ENCODE measurements at places on chromosomes 6 and 20.

DNA sequence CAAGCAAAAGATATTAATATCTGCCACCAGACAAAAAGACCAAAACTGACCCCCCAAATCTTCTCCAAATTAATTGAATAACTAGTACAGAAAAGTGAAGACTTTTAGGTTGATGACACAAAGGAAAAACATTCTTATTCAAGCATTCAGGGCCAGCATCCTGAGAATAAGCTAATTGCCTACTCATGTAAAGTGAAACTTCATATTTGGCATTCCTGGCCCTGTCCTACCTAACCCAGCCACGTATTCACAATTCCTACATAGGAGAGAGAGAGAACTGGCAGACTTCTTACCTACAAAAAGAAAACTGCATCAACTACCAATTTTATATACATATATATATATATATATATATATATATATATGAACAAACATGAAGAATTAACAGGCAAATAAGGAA lies 4.9 kb upstream of the ASCC3 start:
- DNase-seq: no peak

DNA sequence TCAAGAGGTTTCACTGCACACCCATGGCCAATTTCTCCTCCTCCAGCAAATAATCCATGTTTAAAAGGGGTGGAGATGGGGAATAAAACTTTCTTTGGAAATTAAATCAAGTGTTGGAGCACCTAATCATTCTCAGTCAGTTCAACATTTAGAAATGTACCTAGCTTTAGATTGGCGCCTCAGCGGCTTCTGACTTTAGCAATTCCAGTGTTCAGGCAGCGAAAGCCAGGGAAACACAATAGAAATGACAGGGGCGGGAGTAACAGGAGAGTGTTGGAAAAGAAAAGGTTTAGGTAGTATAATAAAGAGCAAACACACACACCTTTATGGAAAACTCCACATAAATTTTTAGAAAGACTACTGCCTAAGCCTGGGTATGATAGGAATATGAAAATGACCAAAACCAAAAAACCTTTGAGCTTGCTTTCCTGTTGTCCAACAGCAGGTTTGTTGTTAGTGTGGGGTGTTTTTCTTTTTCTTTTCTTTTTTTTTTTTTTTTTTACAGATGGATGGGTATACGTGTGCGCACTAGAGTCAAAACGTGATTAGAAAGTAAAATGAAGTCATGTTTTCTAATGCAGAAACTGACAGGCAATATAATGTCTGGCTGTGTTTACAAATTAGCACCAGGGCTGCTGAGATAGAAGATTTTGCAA lies 7.7 kb downstream of the TFAP2A start:
- DNase-seq: no peak

- DNase-seq: no peak
These were observed 321.6 kb upstream of the QKI start for GRCh38 chr6:163092876-163093275.

GRCh38 chr20:9068841-9069663 lies at the start of gene PLCB4:
Gene PLCB4 (plus strand): TSS chr20:9069087. CDS start chr20:9307815, 238,728 bp downstream.
- peak; percentile 52 for DNase-seq

DNA sequence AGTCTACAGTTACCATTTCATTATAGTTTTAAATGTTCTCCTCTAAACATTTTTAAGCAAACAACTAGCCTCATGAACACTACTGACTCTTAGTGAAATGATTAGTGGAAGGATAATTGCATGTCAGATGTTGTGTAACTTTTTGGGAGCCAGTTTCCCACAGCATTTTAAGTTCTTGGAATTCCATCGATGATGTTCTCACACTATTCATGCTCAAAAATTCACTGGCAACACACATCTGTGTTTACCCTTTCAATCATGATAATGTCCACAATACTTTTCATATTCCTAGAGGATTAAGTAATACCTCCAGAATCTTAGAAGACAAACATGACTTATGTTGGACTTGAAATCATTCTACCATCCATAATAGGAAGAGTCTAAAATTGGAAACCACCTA lies 678.1 kb upstream of the ID4 start:
- no peak for DNase-seq

GRCh38 chr20:58192065-58192464 lies 36.4 kb downstream of the ANKRD60 start:
- no peak for DNase-seq

- DNase-seq: no peak
These were observed 241.4 kb downstream of the SLC24A3 start for GRCh38 chr20:19453862-19454261.

DNA sequence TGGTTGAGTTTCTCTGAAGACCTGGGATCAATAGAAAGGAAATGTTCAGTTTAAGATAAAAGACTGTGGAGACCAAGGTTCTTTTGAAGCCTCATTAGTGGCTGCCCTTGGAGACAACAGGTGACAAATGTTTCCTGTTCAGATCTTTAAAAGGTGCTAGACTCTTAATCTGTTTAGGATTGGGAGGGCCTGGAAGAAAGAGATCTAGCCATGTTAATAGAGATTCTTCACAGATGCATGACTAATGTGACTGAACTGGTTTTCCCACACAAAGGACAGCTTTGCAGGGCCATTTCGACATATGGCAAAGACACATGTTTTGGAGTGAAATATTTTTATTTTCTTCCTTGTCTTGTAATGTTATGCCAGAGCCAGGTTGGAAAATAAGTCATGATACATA lies 82.2 kb downstream of the WDR27 start:
- DNase-seq: no peak

- DNase-seq: no peak
These were observed 24.4 kb downstream of the PROCR start for GRCh38 chr20:35196313-35196712.

GRCh38 chr20:43586641-43587040 lies 4.1 kb upstream of the IFT52 start:
- DNase-seq: no peak

DNA sequence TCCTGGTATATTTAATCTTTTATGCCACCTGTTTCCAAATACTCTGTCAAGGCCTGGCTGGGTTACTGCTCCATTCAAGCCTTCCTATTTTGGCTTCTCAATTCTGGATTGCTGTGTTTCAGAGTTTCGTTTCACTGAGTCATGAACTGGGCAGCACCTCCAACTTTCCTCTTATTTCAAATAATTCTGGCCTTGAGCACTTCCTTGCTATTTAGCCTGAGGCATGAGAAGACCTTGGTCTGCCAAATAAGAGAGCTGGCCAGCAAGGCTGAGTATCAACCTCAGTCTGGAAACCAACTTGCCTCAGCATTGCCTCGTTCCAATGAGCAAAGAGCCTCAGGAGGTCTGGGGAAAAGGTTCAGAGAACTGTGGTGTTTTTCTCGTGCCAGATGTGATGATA lies 66.6 kb downstream of the TNFAIP3 start:
- no peak for DNase-seq

DNA sequence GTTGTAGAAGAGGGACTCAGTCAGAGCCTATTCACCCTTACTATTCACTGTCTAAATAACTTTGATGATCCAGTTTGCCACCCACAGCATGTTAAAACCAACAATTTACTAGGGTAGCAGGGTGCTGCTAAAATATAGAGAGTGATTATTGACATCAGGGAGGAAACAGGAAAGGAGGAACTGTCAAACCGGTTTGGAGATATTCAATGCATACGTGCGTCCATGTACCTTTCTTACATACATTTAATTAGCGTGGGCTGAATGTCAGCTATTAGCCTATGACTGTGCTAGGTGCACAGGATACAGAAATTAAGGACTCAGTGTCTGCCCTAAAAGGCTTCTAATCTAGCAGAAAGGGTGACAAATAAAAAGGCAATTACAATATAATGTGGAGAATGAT lies 57.2 kb downstream of the IL20RA start:
- no peak for DNase-seq

GRCh38 chr6:35735452-35735851 lies 1.4 kb upstream of the ARMC12 start:
- DNase-seq: no peak

DNA sequence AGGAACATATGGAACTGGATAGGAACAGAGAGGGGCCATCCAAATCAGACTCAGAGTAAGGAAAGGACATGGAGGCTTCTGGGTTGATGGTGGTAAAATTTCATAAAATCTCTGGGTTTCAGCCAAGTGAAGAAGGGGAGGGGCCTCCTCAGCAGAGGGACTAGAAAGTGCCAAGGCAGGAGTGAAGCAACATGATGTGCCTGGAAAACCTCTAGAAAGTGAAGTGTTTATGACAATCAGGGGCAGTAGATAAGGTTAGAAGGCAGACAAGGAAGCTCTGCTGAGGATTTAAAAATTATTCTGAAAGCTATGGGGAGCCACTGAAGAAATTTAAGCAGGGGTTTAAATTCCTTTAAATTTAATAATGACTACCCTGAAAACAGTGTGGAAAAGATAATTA lies 126.0 kb upstream of the TENT5A start:
- DNase-seq: no peak

- DNase-seq: no peak
These were observed 76.0 kb upstream of the SLCO4A1 start for GRCh38 chr20:62566266-62566665.

DNA sequence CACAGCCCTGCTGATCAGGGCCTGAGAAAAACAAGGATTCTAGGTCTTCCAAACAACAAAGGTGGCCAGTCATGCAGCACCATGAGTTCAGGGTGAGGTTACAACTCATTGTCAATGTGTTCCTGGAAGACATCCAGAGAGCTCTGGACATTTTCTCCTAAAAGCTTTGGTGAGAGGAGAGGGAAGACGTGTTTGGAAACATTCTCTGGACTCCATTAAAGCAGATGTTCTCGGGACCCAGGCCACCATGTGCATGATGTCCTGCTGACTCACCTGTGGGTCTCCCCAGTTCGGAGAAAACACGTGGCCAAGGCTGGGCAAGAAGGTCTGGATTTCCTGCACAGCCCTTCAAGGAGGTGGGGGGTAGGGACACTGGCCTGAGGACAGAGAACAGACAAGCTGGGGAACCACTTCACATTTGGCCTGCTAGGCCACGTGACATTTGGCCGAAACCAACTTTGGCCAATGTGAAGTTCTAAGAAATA lies 61.6 kb downstream of the KCNB1 start:
- DNase-seq: no peak

DNA sequence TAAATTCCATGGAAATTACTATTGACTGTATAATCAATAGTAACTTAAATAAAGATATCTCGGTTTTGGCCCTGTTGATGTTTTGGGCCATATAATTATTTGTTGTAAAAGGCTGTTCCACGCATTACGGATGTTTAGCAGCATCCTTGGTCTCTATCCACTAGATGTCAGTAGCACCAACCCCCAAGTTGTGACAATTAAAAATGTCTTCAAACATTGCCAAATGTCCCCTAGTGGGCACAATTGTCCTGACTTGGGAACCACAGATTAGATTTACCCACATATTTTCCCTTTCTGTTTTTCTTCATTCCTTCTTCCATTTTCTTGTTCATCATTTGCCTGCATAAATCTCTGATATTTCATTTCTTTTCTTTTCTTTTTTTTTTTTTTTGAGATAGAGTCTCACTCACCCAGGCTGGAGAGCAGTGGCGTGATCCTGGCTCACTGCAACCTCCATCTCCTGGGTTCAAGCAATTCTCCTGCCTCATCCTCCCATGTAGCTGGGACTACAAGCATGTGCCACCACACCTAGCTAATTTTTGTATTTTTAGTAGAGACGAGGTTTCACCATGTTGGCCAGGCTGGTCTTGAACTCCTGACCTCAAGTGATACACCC lies 13.6 kb upstream of the WFDC8 start:
- no peak for DNase-seq

- no peak for DNase-seq
These were observed 24.5 kb downstream of the ARID1B start for GRCh38 chr6:156801712-156802111.

DNA sequence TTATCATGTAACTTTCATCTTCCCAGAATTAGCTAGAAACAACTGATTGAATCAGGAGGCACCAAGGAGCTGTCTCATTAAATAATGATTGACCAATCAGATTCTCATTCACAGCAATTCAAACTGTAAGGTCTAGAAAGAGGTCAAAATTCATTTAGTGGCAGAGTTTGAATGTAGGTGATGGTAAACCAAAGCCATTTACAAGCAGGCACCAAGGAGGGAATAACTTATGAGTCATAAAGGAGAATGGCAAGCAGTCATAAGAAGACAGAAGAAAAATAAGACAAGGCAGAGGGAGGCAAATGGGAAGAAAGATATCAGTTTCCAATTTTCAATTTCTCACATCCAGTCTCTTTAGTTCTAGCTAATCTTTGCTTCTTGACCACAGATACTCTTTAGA lies 52.9 kb upstream of the DEFB112 start:
- no peak for DNase-seq

GRCh38 chr6:155440398-155441111 lies 15.1 kb downstream of the NOX3 start:
- no peak for DNase-seq

GRCh38 chr6:80133020-80133419 lies 26.5 kb downstream of the BCKDHB start:
- peak; percentile 31 for DNase-seq

- DNase-seq: no peak
These were observed 46.9 kb downstream of the LAMA2 start for GRCh38 chr6:128929869-128930268.

DNA sequence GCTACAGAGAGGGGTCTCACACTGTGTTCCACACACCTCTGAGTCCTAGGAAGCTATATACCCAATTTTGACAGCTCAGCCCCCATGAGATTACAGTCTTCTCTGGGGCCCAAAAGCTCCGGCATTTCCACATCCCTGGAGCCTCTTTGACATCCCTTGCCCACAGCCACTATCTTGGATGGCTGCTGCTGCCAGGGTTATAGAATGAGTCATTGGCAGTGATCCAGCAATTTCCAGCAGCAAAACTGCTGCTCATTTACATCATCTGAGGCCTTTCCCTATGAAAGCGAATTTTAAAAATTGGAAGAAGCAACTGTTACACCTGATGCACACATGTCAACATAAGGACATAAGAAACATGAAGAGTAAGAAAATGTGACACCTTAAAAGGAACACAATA lies 590.7 kb downstream of the MEI4 start:
- DNase-seq: no peak

- no peak for DNase-seq
These were observed 53.3 kb downstream of the SLC22A23 start for GRCh38 chr6:3403238-3404173.

GRCh38 chr6:154412106-154412820 lies 55.7 kb upstream of the IPCEF1 start:
- DNase-seq: no peak

DNA sequence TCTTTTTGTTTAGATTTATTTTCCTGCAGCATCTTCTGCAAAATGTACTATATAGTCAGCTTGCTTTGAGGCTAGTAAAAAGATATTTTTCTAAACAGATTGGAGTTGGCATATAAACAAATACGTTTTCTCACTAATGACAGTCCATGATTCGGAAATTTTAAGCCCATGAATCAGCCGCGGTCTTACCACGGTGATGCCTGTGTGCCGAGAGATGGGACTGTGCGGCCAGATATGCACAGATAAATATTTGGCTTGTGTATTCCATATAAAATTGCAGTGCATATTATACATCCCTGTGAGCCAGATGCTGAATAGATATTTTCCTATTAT lies 3.2 kb downstream of the FOXC1 start:
- DNase-seq: no peak

DNA sequence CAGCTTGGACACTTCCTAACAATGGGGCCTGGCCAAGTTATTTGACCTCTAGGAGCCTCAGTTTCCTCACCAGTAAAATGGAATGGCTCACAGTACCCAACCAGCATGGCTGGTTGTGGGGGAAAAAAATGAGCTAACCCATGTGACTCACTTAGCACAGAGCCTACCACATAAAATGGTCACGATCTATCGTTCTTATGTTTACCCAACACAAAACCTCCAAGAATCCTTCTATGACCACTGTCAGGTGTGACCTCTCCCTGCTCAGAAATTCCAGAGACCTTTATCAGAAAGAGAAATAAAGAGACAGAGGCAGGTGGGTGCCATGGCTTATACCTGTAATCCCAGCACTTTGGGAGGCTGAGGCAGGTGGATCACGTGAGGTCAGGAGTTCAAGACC lies 39.4 kb downstream of the BPIFB1 start:
- DNase-seq: no peak
